Stimulated activated CD8-positive, alpha-beta memory T cell treated with anti-CD3 and anti-CD28 coated beads, Interleukin-2, amount 100 ng/mL, for 1 hour (primary cell): ENCODE measurements at places on chromosomes 4 and X.

DNA sequence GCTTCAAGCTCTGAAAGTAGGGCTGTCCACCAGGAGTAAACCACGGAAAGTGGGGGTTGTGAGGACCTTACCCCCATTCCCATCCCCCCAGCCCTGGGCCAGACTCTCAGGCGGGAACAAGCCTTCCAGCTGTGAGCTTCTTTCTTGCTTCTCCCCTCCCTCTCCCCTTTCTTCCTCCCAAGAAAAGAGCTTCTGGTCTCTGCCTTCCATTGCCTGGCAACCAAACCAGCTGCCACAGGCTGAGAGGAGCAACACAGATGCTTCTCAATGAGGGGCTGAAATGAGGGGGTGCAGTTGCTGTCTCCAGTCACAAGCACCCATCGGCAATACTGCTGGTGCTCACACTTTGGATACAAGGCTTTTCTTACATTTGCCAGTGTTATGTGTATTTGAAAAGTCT lies 72.5 kb downstream of the SLC16A2 start:
- DNase-seq: no peak

GRCh38 chrX:120367402-120368109 lies 5.7 kb downstream of the ATP1B4 start:
- DNase-seq: no peak

DNA sequence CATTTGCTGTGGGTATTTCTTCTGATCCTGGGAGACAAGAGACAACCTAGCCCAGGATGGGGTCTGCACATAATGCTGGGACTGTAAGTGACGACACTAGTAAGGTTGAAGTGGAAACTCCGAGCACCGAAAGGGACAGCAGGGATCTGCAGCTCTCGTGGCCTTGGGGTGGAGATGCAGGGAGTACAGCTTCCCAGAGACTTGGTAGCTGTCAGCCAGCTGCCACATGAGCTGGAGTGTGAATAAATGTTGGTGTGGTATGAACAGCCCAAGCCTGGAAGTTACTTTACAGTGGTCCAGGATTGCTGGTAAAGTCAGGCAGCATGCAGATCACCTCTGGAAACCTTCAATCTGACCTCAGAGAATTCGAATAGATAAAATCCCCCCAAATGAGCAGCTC lies 97.6 kb downstream of the FAM193A start:
- DNase-seq: no peak

DNA sequence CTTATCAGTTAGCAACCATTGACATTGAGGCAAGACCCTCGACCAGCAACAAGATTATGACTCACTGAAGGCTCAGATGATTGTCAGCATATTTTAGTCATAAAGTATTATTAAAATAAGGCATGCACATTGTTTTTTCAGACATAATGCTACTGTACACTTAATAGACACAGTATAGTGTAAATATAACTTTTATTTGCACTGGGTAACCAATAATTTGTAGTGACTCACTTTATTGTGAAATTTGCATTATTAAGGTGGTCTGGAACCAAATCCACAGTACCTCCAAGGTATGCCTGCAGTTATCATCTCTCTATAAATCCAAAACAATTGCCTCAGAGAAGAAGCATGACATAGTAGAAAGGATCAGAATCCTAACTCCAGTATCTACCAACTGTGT lies 330.1 kb upstream of the SMIM31 start:
- no peak for DNase-seq

GRCh38 chr4:128456171-128456570 lies 168.6 kb upstream of the PGRMC2 start:
- no peak for DNase-seq

DNA sequence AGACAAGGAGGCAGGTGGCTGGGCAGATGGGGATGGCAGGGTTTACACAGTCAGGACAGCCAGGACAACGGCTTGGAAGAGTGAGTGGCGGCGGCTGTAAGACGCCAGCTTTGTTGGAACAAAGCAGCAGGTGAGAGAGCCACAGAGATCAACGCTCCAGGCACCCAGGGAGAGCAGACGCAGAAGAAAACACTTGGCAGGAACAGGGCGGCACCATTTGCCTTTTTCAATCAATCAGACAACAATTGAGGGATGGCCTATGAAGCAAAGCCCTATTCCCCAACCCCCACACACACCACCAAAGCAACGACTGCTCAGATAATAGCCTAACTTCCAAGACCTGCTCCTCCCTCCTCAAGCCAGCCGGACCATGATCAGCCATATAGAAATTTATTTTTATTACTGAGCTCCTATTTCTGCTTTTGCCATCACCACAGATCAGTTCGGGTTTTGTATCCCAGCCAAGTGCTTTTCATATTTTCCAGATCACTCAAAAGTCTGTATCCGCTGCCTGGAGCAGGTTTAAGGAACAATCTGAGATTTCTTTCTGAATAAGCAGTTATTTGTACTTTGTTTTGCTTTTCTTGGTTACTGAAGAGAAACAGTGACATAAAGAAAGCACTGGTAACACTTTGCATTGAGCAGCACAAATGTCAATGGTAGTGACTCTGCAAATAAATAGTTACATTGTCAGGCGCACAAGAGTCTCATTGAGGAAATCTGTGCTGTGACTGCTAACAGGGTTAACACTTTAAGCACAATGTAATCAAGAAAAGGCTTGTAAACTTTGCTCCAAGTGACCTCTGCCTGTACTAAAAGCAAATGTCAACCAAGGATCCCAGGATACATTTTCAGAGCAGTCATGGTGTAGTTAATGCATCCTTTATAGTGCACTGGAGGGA lies 81.8 kb upstream of the RBPJ start:
- DNase-seq: no peak

- DNase-seq: no peak
Measured at GRCh38 chr4:23144707-23145106, 452.0 kb downstream of the GBA3 start.

DNA sequence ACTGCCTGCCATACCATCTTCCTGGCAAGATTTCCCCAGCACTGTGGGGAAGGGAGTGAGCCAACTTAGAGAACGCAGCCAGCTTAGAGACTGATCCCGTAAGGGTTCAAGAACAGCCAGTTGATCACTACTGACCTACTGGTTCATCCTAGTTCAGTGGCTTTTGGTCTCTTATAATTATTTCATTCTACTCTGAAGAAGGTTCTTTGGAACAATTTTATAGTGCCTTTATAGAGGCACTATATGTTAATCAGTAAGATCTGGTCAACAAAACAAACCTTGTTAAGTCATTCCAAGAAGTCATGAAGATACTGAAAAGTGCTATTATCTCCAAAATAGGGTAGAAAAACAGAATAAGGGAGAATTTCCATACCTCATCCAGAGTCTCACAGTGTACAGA lies 33.2 kb upstream of the ENPEP start:
- no peak for DNase-seq

GRCh38 chrX:102599951-102600579 lies 750 bp downstream of the ARMCX5 start:
- DNase-seq: no peak

GRCh38 chr4:141021397-141022110 lies 111.7 kb downstream of the RNF150 start:
- DNase-seq: no peak

DNA sequence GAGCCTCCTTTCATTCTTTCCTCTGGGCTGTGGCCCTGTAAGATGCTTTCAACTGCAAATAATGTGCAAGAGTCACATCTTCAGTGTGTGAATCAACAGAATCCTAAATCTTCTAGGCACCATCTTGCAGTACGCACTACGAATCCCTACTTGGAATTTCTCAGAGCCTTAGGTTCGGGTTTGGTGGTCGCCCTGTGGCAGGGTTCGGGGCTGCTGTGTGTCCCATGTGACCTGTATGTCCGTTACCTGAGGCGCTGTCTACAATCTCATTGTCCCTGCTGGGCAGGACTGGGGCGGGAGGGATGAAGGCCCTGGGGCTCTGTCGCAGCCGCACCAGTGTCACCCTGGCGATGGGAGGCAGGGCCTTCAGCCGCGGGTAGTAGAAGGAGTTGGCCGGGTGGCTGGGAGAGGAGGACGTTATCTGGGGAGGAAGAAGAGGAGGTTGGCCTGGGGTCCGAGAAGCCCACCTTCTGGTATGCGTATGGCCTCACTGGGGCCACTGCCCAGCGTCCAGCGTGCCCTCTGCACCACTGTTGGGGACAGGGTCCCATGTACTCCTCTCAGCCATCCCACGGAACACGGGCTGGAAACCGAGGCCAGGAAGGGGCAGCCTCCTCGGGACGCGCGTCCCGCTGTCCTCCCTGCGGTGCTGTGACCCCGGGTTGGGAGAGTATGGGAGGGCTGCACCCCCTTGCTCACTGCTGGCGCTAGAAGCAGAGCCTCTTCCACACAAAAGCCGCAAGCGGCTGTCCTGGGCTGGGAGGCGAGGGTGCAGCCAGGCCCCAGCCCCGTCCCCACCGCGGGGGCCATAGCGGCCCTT lies 2.0 kb downstream of the SPON2 start:
- DNase-seq: no peak

- no peak for DNase-seq
Measured at GRCh38 chr4:127629371-127629770, 3.4 kb upstream of the INTU start.

GRCh38 chr4:39505581-39505980 lies 21.7 kb downstream of the UGDH start:
- DNase-seq: no peak

DNA sequence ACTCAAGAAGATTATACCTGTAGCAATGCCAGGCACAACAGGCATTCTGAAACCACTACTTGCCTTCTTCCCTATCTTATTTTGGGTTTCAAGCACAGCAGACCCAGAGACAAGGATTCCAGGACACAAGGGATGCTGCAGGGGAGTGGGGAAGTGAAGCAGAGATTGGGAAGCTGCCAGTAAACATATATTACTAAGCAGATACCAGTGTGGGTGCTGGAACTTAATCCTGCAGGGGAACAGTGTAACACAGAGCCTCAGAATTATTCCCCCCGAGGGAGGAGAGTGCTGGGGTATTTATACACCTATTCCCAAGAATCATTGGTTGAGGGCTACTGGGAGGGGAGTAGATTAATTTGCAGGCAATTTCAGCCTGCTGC lies 33.3 kb upstream of the MAML3 start:
- DNase-seq: no peak

DNA sequence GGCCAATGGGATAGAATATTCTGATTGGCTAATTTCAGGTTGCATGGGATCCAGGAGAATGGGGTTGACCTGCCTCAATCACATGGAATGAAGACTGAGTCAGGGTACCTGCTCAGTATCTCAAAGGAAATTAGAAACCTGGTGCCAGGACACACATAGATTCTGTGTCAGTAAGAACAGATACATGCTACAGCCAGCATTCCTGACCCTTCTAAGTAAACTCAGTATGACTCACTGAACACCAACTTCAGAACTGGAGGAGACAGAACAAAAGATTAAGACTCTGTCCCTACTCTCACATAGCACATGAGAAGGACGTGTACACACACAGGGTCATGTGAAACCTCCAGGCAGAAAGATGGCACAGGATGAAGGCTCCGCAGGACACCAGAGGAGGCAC lies 54.5 kb downstream of the FAM184B start:
- DNase-seq: no peak

- DNase-seq: no peak
Measured at GRCh38 chrX:20666331-20666730, 399.6 kb upstream of the RPS6KA3 start.

DNA sequence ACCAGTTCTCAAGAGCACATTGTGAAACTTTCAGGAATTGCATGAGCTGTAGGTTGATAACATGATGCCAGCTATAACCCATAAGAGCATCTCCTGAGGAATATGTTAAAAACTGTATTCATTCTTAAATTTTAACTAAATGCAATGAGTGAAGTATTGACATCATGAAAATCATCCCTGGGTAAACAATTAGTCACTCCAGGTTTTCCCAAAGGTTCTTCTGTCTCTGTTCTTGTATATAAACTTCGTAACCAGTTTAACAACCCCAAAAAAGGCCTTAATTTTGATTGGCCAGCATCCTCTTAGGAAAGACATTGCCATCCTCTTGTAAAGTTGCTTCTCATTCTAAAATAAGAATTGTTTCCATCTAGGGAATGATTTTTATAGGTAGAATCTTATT lies 80.4 kb downstream of the TET2 start:
- DNase-seq: no peak

DNA sequence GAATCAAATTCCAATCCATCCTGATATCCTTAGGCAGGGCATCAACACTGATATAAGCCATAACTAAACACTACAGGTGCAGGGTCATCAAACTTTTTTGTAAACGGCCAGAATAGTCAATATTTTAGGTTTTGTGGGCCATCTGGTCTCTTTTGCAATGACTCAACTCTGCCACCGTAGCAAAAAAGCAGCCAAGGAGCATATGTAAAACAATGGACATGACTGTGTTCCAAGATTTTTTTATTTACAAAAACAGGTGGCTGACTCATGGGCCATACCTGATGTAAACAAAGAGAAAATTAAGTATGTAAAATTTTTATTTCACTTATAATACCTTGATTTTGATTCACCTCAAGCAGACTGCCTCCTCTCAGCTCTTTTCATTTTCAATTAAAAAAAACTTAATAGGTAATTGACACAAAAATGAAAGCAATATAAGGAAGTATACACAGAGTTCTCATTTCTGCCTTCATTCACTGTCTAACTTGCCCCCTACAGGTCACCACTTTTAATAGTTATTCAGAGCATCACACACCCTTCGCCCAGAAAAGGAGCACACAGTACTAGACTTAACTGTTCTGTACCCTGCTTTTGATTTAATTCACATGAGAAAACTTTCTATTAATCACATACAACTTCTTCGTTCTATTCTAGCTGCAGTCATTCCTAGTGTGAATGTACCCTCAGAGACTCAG lies 35.3 kb upstream of the GPM6B start:
- DNase-seq: no peak

- DNase-seq: no peak
Measured at GRCh38 chr4:174592985-174593335, 70.7 kb upstream of the HPGD start.

DNA sequence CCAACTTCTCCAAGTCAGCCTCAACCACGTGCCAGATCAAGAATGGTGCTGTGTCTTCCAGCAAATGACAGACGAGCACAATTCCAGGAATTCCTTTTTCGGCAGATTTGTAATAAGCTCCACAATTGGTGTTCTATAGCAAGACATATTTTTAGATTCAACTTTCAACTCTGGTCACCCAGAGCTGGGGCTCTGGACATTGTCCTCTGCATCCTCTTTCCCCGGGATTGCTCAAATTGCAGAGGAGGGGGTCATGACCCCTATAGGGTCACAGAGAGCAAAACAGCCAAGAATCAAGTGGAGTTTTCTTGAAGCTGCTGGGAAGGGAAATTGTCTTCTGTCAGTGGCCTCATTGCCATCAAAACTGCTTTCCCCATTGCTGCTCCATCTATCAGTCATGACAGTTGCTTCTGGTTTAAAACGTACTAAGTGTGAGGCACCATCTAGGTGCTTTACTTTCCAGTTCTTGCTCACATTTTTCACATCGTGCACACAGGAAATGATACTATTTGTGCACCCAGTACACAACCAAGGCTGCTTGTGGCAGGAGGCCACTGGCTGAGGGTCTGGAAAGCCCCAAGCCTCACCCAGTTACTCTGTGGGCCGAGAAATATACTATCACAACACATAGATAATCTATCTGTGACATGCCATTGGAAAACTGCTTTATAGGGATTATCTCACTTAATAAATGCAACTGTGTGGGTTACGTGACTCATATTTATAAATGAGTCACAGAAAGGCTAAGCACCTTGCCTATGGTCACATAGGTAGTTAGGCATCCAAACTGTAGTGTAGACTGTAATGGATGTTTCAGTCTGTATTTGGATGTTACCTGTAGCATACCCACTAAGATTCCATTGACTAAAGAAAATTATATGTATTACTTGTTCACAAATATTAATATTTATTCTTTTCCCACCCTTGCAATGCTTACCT lies 91.7 kb upstream of the PHOX2B start:
- DNase-seq: no peak
